Type B pancreatic cell (in vitro differentiated cells): ENCODE measurements at places on chromosomes 5 and 9. TPM values are rescaled to one million over a fixed set of nuclear protein-coding genes. Genes with fewer than 3 reads are reported as not detected.

Gene ALDOB
- 30.5 and 36.7 TPM in 2 replicates for total RNA-seq

DNA sequence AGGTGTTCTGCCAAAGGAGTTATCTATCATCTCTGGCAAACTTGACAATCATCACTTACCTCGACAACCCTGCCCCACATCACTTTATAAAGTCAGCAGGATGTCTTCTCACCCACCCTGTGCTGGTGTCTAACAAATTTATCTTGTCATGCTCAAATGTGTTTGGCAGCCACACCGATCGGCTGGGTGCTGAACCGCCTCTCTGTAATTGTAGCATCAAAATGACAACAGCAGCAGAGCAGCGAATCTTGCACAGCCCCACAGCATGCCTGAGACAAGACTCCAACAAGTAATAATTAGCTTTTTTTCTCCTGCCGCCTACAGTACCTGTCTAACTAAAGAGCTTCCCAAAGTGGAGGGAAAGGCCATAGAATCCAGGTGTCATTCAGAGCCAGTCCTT is 176.2 kb downstream of the NR3C1 start:
- H3K4me3 ChIP-seq: no peak overlapping the region
- H3K27ac ChIP-seq: peak overlapping the region; percentile 36
- H3K4me1 ChIP-seq: peaks cover 55% of the 10 kb centered on the region
- DNase-seq: no peak
- peaks cover 3% of the 10 kb centered on the region for H3K36me3 ChIP-seq

GRCh38 chr5:110258460-110259216 is 467.8 kb downstream of the TMEM232 start:
- no peak overlapping the region for H3K4me3 ChIP-seq
- H3K4me1 ChIP-seq: peaks cover 24% of the 10 kb centered on the region
- DNase-seq: no peak
- H3K36me3 ChIP-seq: no peaks in the 10 kb centered on the region

Gene EGFLAM
- total RNA-seq: 0.43 and 4.8 TPM in 2 replicates

- no peak overlapping the region for H3K27ac ChIP-seq
- H3K27me3 ChIP-seq: no peaks in the 10 kb centered on the region
- H3K36me3 ChIP-seq: peaks cover 3% of the 10 kb centered on the region
- H3K4me1 ChIP-seq: no peaks in the 10 kb centered on the region
- DNase-seq: no peak
These were observed 45.8 kb upstream of the GRAMD2B start for GRCh38 chr5:126377424-126377823.

DNA sequence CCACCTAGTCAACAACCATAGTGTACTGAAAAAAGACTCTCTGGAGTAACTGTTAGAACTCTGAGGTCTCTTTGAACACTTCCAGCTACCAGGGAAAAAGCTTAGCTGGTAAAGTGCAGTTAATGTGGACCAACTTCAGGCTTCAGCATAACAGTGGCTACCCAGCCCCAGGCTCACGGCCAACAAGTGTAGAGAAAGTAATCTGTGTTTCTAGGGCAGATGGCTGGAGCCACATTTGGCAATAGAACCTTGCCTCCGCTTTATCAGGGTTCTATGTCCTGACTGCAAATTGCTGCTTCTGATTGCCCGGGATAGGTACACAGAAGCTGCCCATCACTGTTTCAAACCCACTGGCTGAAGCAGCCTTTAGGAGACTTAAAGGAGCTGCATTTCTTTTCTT is 76.0 kb upstream of the SIMC1 start:
- H3K4me3 ChIP-seq: no peak overlapping the region
- peaks cover 37% of the 10 kb centered on the region for H3K27me3 ChIP-seq
- H3K36me3 ChIP-seq: no peaks in the 10 kb centered on the region

DNA sequence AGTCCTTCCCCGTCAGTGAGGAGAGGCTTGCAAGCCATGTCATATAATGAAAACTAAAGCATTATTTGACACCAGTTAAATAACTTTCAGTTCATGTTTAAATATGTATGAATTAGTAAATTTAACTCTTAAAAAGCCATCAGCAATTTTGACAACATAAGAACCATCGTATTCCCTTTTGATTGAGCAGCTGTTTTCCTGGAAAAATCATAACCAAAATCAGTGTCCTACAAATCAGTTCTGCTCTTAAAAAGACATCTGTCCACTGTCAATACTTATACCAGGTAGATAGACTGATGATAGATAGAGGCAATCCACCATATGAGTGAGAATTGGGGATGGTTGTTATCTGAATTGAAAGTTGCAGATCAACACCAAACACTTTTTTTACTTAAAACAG is 2.3 kb downstream of the DIRAS2 start:
- peak overlapping the region; percentile 60 for H3K4me3 ChIP-seq
- H3K27ac ChIP-seq: no peak overlapping the region
- no peaks in the 10 kb centered on the region for H3K36me3 ChIP-seq
- no peak for DNase-seq
- peaks cover 34% of the 10 kb centered on the region for H3K27me3 ChIP-seq
- peaks cover 20% of the 10 kb centered on the region for H3K4me1 ChIP-seq

DNA sequence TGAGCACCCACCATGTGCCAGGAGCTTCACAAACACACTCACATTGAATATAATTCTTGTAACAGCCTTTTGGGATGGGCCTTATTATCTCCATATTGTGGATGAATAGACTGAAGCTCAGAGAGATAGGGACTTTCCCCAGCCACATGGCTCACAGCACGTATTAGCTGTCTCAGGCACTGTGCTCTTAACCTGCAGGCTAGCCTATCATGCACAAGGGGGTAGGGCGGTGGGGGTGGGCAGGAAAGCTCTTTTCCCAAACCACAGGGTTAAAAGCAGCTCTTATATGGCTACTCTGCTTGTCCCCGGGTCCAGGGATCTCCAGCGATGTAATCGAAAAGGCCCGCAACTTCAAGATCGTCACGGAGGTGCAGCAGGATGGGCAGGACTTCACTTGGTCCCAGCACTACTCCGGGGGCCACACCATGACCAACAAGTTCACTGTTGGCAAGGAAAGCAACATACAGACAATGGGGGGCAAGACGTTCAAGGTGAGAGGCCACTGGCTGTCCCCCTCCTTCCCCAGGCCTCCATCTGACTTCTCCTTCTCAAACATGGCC is 2.6 kb downstream of the FABP6 start:
- no peak for DNase-seq
- H3K36me3 ChIP-seq: no peaks in the 10 kb centered on the region
- no peak overlapping the region for H3K27ac ChIP-seq
- H3K4me1 ChIP-seq: no peaks in the 10 kb centered on the region
- no peak overlapping the region for H3K4me3 ChIP-seq

- peak overlapping the region; percentile 30 for H3K27ac ChIP-seq
- H3K4me3 ChIP-seq: peak overlapping the region; percentile 15
- no peaks in the 10 kb centered on the region for H3K27me3 ChIP-seq
These were observed 131.5 kb downstream of the AGTPBP1 start for GRCh38 chr9:85610074-85610860.

- no peak overlapping the region for H3K27ac ChIP-seq
- no peak overlapping the region for H3K4me3 ChIP-seq
- peaks cover 5% of the 10 kb centered on the region for H3K4me1 ChIP-seq
These were observed 19.6 kb upstream of the LIX1 start for GRCh38 chr5:97162045-97162444.

- peaks cover 17% of the 10 kb centered on the region for H3K4me1 ChIP-seq
- H3K4me3 ChIP-seq: no peak overlapping the region
- DNase-seq: no peak
- H3K27me3 ChIP-seq: no peaks in the 10 kb centered on the region
These were observed 301.1 kb downstream of the NR3C1 start for GRCh38 chr5:143102411-143102810.

Gene SVEP1
- total RNA-seq: 5.4 and 7.9 TPM in 2 replicates

DNA sequence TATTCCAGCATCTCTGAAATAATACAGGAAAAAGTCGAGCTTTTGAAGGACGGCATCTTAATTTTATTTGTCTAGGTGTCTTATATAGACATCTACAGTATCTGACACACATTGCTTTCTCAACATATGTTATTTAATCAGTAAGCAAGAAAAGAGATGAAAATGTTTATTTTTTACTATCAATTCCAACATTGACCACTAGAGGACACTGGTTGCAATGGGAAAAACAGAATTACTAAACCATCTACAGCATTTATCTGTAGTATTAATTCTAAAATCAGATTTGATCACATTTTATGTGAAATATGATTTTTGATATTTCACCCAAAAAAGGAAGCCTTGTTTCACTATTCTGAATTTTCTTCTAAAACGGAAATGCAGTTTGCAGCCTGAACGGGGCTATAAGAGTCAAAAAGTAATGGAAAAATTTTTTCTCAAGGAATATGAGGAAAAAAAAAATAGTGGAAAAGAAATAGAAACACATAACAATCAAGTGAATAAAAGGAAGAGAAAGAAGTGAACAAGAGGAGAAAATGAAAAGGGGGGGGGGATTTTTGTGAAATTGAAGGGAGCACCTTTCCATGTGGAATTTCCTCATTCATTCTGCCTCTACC is 98.6 kb downstream of the OSTF1 start:
- DNase-seq: no peak
- H3K4me3 ChIP-seq: no peak overlapping the region
- peaks cover 3% of the 10 kb centered on the region for H3K27me3 ChIP-seq
- no peaks in the 10 kb centered on the region for H3K4me1 ChIP-seq
- H3K36me3 ChIP-seq: peaks cover 3% of the 10 kb centered on the region

- H3K27me3 ChIP-seq: no peaks in the 10 kb centered on the region
- no peaks in the 10 kb centered on the region for H3K4me1 ChIP-seq
- H3K36me3 ChIP-seq: no peaks in the 10 kb centered on the region
- H3K27ac ChIP-seq: no peak overlapping the region
These were observed 172.0 kb upstream of the TBC1D2 start for GRCh38 chr9:98427491-98427890.

- H3K27ac ChIP-seq: no peak overlapping the region
- peaks cover 10% of the 10 kb centered on the region for H3K36me3 ChIP-seq
- no peak for DNase-seq
- H3K27me3 ChIP-seq: peaks cover 83% of the 10 kb centered on the region
These were observed 607 bp downstream of the BARX1 start for GRCh38 chr9:93954434-93955061.

Gene GLRA1
- total RNA-seq: 0.39 and 0.79 TPM in 2 replicates

DNA sequence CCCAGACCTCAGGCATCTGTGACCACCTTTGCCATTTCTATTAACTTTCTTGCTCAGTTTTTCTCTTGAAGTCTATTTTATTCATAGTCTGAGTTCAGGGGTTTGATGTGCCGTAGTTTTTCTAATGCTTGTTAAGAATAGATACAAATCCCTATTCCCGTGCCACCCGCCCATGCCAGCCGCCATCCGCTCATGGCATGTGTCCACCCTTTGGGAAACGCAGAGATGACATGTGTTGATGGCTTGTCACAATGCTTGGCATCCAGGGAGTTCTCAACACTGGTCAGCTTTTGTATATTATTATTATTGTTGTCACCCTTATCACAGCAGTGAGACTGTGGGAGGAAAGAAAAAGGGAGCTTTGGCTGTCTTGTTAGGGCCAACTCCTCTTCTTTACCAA is 17.3 kb upstream of the ANGPTL2 start:
- H3K27me3 ChIP-seq: no peaks in the 10 kb centered on the region
- no peaks in the 10 kb centered on the region for H3K36me3 ChIP-seq
- no peak overlapping the region for H3K4me3 ChIP-seq
- H3K27ac ChIP-seq: no peak overlapping the region
- peaks cover 11% of the 10 kb centered on the region for H3K4me1 ChIP-seq
- peak; percentile 54 for DNase-seq

DNA sequence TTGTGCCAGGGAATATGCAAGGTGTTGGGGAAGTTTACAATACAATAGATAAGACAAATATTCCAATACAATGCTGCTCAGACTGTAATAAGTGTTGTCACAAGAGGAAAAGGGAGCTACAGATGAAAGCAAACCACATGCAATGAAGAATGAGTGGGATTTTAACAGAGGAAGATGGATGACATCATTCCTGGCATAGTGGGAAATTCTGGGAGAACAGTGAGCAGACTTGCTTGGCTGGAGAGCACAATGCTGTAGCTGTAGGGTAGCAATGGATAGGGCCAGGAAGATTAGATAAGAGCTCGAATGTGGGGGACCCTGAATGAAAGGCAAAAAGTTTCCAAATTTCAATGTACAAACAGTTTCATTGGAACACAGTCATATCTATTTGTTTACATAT is 9.5 kb upstream of the DPYSL3 start:
- no peak overlapping the region for H3K4me3 ChIP-seq
- DNase-seq: no peak
- H3K27me3 ChIP-seq: peaks cover 40% of the 10 kb centered on the region
- no peaks in the 10 kb centered on the region for H3K36me3 ChIP-seq

DNA sequence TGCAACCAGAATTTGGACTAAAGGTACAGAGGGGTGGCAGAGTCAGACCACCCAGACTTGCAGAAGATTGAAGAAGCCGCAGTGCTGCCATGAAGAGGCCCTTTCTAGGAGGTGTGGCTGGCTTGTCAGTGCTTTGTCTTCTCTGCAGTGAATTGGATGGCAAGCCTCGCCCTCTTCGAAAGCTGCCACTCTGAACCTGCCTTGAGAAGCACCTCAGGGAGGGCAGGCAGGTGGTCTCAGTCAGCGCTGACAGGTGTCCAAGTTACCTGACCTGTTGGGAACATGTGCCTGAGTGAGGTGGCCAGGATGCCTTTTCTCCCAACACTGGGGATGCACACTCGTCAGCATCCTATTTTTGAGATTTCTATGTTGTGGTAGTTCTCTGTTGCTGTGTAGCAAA is 6.2 kb downstream of the TENT4A start:
- no peak overlapping the region for H3K4me3 ChIP-seq
- peak; percentile 55 for DNase-seq
- H3K27ac ChIP-seq: peak overlapping the region; percentile 21
- no peaks in the 10 kb centered on the region for H3K27me3 ChIP-seq
- peaks cover 88% of the 10 kb centered on the region for H3K4me1 ChIP-seq

DNA sequence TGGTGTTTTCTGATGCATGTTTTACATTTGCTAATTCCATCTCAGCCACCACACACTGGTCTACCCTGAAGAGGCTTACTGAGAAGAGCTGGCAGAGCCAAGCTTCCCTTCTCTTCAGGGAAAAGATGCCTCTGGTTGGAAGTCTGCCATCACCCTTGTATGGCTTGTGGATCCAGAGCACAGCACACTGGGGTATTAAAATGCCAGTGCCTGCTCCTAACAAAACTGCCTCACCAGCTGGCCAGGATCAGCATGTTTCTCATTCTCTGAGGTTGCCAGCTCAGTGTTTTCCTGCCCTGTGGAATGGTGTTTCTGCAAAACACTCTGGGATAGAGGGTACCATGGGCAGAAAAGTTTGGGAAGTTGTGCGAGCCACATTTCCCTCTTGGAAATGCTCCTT is 31.6 kb upstream of the ZNF618 start:
- no peak overlapping the region for H3K27ac ChIP-seq
- no peaks in the 10 kb centered on the region for H3K4me1 ChIP-seq
- H3K36me3 ChIP-seq: no peaks in the 10 kb centered on the region
- H3K27me3 ChIP-seq: no peaks in the 10 kb centered on the region
